H4 (cell line): ENCODE measurements at places on chromosomes 1 and 21. TPM values are rescaled to one million over a fixed set of nuclear protein-coding genes. Genes with fewer than 3 reads are reported as not detected.

GRCh38 chr1:31977385-31978131, 36.1 kb upstream of the KHDRBS1 start:
- peak; percentile 27 for DNase-seq

GRCh38 chr1:29970747-29971325, 734.5 kb downstream of the PTPRU start:
- no peak for DNase-seq

GRCh38 chr1:226657895-226658545, 81.1 kb downstream of the ITPKB start:
- no peak for DNase-seq

GRCh38 chr1:197360068-197360467, 92.0 kb downstream of the CRB1 start:
- DNase-seq, result no peak

TFF2 gene
- total RNA-seq, result not detected in 2 replicates
